T-helper 22 cell (primary cell): ENCODE measurements at places on chromosomes 12 and 14.
A peak's percentile ranks its signal among the peaks of the same experiment; 100 is the strongest.

- DNase-seq = no peak
Observed at GRCh38 chr12:111964935-111965334, 48.0 kb downstream of the TMEM116 start.

GRCh38 chr14:77516126-77516525 lies 17.5 kb upstream of the ISM2 start:
- no peak for DNase-seq

DNA sequence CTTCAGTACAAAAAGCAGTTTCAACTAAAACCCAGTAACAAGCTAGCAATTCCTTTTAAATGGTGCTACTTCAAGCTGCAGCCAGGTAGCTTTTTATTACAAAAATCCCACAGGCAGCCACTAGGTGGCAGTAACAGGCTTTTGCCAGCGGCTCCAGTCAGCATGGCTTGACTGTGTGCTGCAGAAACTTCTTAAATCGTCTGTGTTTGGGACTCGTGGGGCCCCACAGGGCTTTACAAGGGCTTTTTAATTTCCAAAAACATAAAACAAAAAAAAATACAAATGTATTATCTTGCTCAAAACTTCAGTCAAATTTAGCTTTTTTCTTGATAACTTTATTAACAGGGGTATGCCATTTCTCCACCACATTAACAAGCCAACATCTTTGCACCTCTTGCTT lies 3.6 kb upstream of the CLEC4E start:
- DNase-seq = peak; percentile 26

DNA sequence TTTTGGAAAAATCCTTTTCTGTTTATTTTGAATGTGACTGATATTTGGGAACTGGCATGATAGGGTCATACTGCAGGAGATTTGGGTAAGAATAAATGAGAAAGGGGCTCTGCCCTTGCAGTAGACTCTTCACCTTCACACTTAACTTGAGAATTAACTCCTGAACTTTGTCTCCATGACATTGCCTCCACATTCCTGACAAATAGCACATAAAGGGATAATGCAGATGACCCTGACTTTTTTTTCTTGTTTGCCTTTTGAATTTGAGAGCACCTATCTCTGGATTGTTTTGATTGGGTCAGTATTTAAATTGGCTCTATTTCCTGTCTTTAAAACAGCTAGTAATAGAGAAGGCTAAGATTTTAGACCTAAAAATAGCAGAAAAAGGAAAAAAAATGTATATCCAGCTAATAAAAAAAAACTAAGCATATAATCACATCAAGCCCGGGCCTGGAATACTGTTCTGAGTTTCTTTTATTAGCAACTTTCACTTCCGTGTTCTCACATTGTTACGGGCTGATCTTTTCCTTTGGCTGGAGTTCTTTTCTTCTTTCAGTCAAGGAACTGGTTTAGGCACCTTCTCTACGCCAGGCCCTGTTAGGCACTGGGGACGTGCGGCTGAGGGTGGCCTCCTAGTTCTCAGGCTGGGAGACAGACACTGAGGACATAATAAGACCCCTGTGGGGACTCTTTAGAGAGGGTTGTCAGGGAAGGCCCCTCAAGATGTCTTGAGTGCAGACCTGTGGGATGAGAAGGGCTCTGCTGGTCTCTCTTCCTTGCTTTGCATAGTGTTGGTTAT lies 53.1 kb upstream of the GNPNAT1 start:
- no peak for DNase-seq

- DNase-seq = no peak
Observed at GRCh38 chr14:91831337-91831736, 36.0 kb downstream of the TC2N start.

DNA sequence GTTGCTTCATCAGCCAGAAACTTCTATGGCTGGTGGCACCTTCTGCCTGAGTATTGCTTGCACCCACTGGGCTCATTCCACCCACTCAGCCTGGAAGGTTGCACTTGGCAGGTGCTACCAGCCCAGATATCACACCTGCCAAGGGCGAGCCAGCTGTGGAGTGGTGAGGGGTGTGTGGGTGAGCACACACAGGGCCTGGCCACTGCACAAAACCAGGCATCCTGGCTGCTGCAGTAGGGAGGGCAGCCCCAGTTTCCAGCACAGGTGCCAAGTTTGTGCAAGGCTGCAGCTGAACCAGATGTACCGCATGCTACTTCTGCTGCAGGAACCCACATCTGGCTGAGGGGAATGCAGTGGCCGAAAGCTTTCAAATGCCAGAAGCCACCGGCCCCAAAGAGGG lies 1147.8 kb downstream of the FSCB start:
- no peak for DNase-seq

DNA sequence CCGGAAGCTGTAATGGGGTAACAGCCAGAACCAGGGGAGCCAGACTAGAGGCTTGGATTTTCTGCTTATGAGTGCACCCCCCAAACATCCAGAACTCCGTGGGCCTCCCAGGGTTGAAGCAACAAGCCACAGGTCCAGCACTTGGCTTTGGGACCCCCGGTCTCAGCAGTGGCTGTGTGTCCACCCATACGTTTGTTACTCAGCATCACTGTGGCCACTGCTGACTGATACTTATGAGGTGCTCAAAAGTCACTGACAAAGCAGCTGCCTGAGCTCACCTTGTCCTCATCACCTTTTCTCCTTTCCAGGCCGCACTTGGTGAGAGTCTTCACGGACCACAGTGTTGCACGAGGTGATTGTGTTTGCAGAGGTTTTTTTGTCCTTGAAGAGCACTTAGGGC lies 145.6 kb upstream of the RFLNA start:
- DNase-seq = no peak

- DNase-seq = no peak
Observed at GRCh38 chr14:37124614-37125013, 47.8 kb downstream of the SLC25A21 start.

DNA sequence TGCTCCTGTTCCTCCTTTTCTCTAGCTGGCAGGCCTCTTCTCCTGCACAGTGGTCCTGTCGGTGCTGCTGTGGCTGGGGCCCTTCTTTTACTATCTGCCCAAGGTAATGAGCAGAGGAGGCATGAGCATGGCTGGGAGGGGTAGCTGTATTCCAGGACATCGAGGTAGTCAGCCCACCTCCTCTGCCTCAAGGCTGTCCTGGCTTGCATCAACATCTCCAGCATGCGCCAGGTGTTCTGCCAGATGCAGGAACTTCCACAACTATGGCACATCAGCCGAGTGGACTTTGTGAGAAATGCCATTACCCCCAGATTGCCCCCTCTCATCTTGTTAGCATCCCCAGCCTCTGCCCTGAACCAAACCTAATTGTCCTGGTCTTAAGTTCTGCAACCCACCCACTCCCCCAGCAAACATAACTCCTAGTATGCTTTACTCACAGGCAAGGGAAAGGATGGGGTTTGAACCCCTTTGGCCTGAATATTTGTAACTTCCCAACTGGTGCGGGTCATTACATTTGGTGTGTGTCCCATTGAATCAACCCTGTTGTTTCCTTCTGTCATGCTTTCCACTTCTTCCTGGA lies 9.1 kb downstream of the B4GALNT1 start:
- no peak for DNase-seq

DNA sequence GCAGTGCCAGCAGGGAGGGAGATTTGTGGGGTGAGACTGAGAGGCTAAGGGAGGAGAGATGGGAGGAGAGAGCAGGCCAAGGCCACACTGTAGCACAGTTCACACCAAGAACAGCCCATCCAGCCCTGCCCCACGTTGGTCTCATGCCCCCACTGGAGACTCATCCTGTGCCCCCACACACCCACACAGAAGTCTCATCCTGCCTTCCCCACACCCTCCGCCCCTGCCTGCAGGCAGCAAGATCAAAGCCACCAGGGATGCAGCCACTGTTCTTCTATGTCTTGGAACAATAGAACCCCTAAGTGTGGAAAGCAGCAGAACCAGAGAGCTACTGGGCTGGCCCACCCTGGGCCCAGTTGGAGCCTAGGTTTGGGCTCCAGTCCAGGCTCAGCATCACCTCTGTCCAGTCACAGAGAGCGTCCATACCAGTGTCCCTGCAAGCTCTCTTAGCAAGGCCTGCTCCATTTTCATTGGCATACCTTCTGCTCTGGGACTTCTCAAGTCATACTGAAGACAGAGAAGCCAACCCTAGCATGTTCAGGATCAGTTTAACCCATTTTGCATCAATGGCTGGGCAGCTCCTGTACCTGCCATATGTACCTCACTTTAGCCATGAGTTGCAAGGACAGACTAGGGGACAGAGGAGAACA lies 31.7 kb upstream of the HDAC7 start:
- no peak for DNase-seq

GRCh38 chr12:1855241-1855640 lies 34.9 kb downstream of the LRTM2 start:
- no peak for DNase-seq

DNA sequence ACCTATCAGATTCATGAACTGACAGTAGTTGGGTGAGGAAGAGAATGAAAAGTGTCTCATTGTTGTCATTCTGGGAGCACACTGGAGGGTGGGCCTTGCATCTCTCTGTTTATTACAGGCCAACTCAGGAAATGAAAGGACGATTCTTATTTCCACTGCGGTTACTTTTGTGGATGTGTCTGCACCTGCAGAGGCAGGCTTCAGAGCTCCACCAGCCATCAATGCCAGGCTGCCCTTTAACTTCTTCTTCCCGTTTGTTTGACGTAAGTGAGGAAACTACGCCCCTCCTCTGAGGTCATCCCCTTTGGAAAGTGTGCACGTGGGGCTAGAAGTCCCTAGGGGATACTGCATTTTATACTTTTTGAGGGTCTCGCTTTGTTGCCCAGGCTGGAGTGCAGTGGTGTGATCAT lies 33.7 kb downstream of the TCTN1 start:
- DNase-seq = no peak

GRCh38 chr12:46893434-46893833 lies 67.6 kb upstream of the SLC38A4 start:
- DNase-seq = no peak

GRCh38 chr12:59839514-59839913 lies 243.7 kb downstream of the SLC16A7 start:
- DNase-seq = no peak

DNA sequence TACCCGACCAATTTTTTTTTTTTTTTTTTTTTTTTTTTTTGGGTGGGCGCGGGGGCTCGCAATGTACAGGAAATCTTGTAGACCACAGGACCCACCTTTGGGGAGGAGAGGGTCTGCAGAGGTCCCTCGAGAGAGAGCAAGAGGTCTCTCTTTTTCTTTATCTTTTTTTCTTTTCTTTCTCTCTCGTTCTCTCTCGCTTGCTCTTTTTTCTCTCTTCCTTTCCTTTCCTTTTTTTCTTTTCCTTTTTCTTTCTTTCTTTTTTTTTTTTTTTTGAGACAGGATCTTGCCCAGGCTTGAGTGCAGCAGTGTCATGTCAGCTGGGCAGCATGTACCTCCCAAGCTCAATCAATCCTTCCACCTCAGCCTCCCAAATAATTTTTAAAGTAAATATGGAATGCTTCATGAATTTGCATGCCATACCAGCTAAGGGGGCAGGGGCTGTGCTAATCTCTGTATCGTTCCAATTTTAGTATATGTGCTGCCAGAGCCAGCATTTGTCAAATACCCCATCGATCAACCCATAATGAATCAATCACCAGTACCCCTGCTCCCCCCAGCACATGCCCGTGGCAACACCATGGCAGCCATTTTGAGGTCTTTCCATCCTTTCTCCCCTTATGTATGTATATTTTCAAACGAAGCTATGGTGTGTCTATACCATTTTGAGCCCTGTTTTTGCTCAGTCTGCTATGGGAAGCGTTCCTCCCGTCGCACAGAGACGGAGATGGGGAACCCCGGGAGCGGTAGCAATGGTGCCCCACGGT lies 9.3 kb downstream of the PAPLN start:
- no peak for DNase-seq

- DNase-seq = no peak
Observed at GRCh38 chr12:131135311-131135785, 181.6 kb downstream of the ADGRD1 start.

GRCh38 chr12:5912437-5913334 lies 32.4 kb downstream of the ANO2 start:
- no peak for DNase-seq

GRCh38 chr14:71701990-71702389 lies 230.2 kb upstream of the RGS6 start:
- no peak for DNase-seq

DNA sequence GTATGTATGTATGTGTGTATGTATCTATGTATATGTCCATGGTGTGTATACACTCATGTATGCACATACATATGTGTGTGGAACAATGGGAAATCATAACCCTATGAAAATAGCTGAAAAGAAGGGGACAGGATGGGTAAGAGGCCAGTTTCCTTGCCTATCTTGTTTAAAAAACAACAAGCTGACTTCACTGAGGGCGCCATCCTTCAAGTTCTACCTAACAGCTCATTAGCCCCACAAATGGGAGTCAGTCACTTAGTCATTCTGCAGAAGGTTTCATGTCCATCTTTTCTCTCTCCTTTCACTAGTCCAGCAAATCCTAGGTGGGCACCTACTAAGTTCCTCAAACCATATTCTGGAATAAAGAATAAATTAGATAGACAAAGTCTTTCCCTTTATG lies 14.7 kb downstream of the STON2 start:
- no peak for DNase-seq

DNA sequence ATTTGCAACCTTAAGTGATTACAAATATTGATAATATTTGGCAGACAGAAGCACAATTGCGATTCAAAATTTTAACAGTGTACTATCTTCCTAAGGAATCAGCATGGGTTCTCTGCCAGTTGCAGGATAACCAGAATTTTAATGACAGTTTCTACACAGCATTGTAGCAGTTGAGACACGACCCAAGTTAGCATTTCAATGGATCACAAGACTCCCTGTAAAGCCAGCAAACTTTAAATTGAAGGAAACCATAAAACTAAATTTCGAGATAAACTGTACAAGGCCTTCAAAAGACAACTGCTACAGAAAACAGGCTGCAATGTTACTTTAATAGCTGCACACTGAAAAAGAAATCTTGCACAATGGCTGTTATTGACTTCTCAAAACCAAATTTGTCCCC lies 154.9 kb downstream of the MED13L start:
- DNase-seq = no peak

DNA sequence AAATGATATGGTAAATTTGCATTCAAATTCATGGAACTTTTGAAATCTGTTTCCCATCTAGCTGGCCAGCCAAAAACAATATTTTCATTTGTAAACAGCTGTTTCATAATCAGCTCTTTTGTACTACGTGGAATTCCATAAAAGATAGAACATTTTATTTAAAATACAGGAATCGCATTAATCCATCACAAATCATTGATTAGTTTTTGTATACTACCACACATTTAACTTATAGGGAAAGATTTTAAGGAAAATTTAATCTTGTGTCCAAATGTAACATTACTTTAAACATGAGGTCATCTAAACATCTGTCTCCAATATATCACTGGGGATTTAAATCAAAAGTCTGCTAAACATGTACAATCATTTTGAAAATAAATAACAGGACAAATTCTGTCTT lies 33.5 kb downstream of the SLC25A21 start:
- DNase-seq = no peak
